ENCODE measurements at places on chromosomes 11 and 22.

DNA sequence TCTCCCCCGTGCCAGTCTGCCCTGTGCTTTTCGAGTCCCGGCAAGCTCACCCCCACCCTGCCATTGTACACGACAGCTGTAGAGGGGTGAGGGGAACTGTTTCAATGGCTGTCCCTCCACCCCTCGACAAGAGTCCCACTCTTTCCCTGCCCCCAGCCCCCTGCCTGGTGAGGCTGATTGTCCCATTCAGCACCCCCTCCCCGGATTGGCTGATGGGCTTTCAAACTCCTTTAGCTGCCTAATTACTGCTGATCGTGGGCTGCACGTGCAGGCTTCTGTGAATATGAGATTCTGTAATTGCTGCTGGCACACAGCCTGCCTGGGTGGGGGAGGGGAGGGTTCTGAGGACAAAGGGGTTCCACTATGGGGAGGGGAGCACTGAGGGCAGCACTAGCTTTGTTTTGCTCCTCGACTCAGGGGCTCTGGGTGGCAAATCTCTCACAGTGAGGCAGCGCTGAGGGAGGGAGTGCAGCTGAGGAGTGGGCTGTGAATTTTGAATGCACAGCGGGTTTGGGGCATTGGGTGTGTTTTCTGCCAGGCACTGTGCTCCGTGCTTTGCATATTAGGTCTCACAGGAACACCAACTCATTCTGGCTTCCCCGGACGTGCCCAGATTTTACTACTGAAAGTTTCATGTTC is 42.6 kb upstream of the ACCSL start:
- no peak for DNase-seq

DNA sequence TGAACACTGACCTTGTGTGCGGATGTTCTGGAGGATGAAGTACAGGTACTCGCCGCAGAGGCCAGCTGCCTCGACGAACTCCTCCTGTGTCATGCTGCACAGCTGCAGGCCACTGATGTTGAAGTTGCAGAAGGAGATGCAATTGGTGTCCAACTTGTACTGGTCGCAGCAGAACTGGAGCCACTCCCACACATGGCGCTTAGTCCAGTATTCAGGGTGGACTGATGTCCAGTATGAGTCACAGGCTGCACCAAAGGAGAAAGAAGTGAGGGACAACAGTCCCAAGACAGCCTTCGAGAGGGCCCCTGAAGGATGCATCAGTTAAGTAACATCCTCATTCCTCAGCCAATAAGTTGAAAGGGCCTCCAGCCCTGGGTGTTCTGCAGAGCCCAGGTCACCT is 20.1 kb downstream of the ELF5 start:
- no peak for DNase-seq

DNA sequence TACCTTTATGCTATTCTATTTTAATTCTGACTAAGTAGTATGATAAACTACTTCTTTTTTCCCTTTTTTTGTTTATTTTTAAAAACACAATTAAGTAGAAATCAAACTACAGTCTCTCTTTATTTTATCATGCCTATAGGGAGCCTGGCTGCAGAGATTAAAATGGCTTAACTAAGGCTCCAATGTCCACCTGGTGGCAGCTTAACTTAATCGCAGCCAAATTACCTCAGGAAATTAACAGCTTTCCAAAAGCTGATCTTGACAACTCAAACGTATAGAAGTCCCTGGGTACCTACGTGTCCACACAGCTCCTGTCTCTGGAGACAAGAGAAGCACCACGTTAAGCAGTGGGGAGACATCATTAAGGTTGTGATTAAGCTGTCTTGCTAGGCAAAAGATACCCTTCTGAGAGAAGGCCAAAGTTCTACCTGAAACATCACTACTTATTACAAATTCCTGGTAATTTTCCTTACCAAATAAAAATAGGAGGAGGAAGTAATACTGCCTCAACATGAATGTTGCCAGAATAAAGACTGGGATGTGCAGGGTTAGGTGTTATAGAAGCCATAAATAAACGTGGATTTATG is 63.2 kb upstream of the SNX19 start:
- DNase-seq, result no peak

DNA sequence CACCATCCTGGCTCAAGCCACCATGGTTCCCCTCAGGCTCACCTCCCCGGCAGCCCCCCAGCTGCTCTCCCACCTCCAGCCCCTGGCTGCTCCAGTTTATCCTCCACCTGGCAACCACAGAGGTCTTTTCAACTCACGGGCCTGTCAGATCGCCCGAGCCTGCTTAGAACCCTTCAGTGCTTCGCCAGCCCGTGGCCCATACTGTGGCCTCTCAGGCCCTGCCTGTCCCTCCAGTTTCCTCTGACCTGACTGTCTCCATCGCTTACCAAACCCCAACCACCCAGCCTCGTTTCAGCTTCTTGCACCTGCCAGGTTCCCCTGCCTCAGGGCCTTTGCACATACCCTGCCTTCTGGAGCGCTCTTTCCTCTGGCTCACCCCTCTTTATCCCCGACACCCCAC is 6.9 kb downstream of the KCNC1 start:
- no peak for DNase-seq

DNA sequence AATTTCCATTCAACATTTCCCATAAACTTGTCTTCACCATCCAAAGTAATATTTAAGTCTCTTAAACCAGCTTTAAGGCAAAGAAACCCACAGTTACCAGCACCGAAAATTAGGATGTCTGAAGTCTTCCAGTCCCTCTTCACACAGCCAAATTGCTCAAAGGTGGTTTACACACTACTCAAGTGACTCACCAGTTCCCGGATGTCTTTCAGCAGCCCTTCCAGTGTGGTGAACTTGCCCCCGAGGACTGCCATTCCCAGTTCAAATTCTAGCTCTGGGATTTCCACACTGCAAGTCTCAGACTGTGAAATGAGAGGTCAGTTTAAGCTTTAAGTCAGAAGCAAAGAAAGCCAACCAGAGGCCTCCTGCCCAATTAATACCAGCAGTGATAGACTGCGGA is 5.1 kb downstream of the ZPR1 start:
- no peak for DNase-seq

DNA sequence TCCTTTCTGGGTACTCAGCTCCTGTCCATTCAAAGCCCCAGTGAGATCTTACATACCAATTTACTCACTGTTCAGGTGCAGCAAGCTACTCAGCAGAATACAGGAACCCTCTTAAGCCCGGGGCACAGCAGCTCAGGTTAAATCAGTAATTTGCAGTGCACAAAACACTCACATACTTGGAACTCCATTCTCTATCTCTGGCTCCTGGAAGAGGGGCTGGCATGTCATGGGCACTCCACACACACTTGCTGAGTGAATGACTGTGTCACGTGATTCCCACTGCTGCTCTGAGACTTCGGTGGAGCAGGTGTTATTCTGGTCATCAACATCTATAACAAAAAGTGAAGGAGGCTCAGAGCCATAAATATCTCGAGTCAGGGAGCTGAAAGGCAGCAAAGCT is 157.3 kb upstream of the BDNF start:
- no peak for DNase-seq

DNA sequence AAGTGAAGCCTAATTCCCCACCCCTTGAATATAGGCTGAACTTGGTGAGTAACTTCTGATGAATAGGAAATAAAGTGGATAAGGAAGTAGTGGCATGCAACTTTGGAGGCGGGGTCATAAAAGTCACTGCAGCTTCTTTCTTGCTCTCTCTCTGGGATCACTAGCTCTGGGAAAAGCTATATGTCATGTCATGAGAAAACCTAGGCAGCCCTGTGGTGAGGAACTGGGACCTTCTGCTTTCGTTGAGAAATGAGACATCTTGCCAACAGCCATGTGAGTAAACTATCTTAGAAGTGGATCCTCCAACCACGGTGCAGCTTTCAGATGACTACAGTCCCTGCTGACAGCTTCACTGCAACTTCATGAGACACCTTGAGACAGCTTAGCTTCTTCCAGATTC is 15.7 kb downstream of the ZNF214 start:
- no peak for DNase-seq

- DNase-seq, result no peak
Observed at GRCh38 chr11:79092791-79093353, 348.0 kb downstream of the TENM4 start.

DNA sequence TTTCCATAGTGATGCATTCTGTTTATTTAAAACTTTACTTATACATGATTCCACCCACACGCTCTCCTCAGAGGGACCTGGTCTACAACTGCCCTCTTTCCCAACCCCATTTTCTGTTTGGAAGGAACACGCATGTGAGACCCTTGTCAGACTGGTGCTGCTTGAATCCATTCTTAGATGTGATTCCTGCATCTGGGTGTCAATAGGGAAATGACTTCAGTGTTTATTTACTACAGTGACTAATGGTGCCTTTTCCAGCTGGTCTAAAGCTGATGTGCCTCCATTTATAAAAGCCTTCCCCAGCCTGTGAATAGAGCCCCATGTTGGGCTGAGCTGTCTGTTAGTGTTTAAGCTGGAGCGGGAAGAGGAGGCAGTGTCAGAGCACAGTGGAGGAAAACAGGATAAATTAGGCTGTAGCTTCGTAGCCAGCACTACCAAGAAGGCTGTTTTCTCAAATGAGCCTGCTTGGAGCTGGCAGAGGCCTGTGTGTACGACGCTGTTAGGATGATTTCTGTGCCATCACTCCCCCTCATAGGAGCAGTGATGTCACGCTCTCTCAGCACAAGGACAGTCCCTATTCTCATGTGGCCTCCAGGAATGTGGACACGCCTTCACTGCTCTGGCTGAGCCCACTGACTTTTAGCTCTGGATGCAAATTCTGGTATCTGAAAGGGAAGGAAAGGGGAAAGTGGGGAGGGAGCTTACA is 18.9 kb upstream of the C11orf96 start:
- DNase-seq, result no peak

GRCh38 chr22:28759861-28760560 is 12.5 kb upstream of the CCDC117 start:
- no peak for DNase-seq

GRCh38 chr11:126499131-126499752 is 143.8 kb downstream of the ST3GAL4 start:
- no peak for DNase-seq

- DNase-seq, result no peak
Observed at GRCh38 chr22:37926771-37927636, 20.9 kb downstream of the MICALL1 start.

GRCh38 chr11:91641153-91641552 is 583.5 kb upstream of the FAT3 start:
- no peak for DNase-seq

- DNase-seq, result no peak
Observed at GRCh38 chr11:86016451-86016850, 52.4 kb downstream of the PICALM start.

GRCh38 chr22:20061481-20061861 is 18.6 kb upstream of the DGCR8 start:
- DNase-seq, result no peak

DNA sequence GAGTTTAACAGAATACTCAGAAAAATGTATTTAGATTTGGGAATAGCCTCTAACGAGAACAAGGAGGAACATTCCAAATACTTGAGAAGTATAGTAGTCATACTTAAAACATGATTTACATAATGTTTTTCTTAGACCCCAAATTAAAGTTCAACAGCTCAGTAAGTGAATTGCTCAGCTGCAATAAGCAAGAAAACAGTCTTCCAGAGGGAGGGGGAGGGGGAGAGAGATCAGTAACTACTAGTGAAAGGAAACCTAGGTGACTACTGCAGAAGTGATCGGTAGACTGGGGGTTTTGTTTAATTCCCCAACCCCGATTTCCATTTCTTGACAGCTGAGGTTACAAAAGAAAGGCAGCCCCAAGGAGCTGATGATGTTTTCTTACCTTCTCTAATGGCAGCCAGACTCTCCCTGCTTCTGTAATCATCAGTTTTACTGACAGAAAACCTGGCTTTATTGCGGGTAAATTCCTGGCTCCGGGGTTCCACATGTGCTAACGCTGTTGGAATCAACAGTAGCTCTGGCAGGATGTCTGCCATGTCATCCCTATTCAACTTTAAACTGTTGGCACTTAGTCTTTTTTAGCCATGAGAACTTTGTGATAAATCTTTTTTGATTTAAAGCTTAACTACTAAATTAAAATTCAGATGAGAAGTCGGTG is 82.4 kb upstream of the BIRC3 start:
- DNase-seq, result no peak

DNA sequence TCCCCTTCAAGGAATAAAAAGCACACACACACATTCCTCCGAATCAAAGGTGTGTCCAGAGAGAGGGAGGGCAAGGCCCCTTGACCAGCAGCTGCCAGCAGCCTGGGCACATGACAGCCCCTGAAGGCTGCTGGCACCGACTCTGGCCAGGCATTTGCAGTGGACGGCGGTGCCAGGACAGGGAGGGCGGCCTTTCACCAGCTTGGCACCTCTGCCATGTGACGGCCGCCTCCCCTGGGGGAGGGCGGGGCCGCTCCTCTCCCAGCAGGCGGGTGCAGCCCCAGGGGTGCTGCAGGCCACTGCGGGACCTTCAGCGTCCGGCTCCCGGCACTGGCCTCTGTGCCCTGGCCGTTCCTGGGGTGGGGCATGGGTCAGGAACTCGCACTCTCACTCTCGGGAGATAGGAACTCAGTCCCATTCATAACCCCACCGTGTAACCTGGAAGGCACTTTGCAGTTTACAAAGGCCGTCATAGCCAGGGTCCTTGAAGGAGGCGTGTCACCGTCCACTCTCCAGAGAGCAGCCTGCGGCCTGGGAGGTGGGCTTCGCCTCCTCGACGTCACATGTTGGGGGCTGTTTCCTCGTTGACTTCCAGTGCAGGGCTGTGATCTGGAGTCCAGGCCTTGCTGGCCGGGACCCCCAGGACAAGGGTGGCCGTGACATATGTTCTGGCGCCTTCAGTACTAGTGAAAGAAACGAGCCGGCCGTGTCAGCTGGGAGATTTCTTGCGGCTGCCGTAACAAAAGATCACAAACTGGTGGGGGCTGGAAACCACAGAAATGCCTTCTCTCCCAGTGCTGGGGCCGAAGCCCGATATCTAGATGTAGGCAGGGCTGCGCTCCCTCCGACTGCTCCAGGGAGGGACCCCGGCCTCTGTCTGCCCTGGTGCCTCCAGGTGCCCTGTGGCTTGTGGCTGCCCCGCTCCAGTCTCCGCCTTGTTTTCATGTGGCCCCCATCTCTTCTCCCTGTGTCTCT is 39.9 kb upstream of the SMIM38 start:
- DNase-seq, result no peak

DNA sequence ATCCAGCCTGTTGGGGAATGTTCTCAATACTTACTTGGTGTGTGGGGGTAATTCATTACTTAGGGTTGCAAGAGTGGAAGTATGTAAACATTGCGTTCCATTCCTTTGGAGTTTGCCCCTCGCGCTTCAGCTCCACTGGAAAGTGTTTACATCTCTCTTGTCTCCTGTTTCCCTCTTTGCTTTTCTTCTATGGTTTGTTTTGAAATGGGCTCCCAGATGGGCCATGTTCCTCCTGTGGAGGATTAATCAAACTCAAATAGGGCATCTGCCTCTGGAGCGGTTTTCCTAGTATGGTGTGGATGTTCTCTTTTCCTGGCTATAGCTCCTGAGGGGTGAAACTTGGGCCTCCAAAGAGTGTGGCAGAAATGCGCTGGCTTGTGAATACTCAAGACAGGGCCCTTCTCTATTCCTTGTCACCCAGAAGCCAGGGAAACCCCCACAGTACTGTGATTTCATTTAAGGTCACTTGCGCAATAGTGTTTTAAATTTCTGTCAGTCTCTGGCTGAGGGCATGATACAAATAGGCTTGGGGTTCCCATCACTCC is 51.9 kb downstream of the CD44 start:
- DNase-seq, result no peak

All from GM10248 (cell line).